GM03348 (cell line): ENCODE measurements at places on chromosomes 1 and 21.

- no peak for DNase-seq
These were observed 733 bp downstream of the TMEM35B start for GRCh38 chr1:34984435-34984792.

GRCh38 chr1:191714845-191715244 is 443.4 kb upstream of the RGS18 start:
- DNase-seq, result no peak

- DNase-seq, result no peak
These were observed 8.4 kb downstream of the MX2 start for GRCh38 chr21:41369920-41370839.

DNA sequence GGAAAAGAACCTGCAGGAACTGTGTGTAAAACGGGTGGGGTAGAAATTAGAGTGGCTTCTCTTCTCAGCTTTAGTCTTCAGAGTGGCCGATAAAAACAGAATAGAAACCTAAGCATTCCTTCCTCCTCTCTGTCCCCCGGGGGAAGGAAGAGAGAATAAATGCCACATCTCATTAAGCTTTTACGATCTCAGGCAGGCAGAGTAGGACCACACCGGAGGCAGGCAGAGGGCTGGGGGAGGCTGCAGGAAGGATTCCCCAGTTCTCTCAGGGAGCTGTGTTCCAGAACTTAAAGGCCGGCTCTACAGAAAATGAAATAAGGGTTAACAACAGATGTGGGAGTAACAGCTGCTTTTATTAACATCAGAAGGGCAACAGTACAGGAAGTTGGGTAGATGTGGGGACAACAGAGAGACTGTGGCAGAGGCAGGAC is 24.5 kb upstream of the MEF2D start:
- no peak for DNase-seq

- peak; percentile 95 for DNase-seq
These were observed 7.4 kb downstream of the SOX13 start for GRCh38 chr1:204080163-204080903.

GRCh38 chr1:231240531-231240882 is 505 bp upstream of the GNPAT start:
- peak; percentile 17 for DNase-seq

GRCh38 chr21:16418642-16419041 is 688.9 kb downstream of the USP25 start:
- DNase-seq, result no peak

DNA sequence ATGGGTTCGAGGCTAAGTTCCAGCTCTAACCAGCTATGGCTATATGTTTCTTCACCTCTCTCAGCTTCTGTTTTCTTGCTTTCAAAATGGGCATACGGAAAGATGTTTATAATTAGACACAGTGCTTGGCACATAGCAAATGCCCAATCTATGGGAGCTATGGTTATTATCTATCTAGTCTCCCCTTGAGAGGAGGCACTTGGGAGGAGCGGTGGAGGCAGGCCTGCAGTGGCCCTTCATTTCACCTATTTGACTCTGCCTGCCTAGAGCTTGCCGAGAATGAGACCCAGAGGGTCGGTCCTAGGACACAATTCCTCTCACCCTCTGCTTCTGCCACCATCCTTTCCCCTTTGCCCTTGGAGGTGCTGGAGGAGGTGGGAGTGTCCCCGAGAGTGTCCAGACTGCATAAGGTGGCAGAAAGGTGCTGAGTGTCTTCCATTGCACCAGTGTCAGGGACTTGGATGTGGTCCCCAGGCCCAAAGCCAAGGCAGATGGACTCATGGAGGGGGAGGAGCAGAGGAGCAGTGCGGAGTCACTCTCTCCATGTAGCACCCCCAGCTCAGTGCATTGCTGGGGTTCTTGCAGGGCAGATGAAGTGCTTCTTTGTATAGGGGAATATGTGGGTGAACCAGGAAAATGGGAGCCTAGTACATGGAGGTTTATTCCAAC is 9.0 kb downstream of the LGR6 start:
- no peak for DNase-seq

DNA sequence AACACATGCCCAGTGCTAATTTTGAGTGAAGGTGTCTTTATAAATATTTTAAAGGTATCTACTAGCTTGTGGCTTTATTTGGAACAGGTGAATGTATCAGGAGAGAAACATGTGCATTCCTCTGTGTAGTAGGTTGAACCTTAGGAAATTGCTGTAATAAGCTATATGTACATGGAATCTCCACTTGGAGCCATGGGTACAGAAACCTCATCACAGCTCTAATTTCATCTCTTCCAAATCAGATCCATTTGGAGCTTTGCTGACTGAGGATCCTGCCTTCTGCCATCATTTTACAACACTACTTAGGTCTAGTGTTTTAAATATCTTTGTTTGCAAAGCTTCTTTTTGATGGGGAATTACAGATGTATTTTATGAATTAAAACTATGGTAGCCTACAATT is 2.1 kb downstream of the KCNK2 start:
- no peak for DNase-seq

GRCh38 chr1:230702934-230703678 is 10.8 kb downstream of the AGT start:
- DNase-seq, result no peak

GRCh38 chr1:238562341-238562740 is 671.6 kb upstream of the ZP4 start:
- no peak for DNase-seq

DNA sequence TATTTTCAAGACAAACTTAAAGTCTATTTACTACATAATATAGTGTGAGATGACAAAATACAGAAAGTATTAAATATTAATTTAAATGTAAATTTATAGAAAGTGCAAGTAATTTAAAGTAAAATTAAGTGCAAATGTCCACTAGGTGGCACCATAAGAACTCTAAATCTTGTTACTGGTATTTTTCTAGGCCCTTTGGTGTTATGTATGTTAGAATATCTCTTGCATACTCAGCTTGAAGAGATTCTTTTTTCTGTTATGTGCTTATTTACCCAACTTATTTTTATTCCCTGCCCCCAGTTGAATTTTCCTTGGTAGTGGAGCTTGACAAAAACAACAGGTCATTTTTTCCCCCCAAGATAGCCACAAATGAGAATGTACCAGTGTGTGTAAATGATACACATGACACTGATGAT is 71.5 kb downstream of the RPS6KC1 start:
- peak; percentile 20 for DNase-seq

DNA sequence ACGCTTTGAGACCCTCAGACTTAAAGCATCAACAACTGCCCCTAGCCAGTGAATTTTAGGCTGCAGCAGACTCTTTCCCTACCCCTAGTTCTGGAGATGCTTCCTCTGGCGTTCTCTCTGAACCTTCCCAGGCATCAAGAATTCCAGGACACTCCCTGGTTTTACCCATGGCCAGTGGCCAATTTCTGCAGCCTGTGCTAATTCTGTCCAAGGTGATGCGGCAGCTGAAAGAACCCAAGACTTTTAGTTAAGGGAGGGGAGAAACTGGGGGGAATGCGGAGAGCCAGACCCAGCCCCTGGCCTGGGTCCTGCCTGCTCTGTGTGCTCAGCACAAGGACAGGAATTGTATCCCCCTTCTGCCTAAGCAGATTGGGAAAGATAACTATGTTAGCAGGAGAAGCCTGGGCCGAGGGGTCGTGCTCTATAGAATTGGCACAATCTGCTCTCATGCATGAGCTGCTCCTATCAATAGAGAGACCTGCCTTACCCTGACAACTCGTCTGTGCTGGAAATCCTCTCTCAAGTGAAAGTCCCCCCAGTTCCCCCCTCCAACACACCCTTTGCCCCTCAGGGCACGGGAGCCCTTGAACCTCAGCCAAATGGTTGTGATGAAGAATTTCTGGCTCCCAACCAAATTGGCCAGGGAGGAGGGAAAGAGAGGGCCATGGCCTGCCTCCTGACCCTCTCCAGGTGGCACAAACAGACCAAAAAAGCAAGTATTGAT is 5.4 kb upstream of the GJA8 start:
- DNase-seq, result no peak

DNA sequence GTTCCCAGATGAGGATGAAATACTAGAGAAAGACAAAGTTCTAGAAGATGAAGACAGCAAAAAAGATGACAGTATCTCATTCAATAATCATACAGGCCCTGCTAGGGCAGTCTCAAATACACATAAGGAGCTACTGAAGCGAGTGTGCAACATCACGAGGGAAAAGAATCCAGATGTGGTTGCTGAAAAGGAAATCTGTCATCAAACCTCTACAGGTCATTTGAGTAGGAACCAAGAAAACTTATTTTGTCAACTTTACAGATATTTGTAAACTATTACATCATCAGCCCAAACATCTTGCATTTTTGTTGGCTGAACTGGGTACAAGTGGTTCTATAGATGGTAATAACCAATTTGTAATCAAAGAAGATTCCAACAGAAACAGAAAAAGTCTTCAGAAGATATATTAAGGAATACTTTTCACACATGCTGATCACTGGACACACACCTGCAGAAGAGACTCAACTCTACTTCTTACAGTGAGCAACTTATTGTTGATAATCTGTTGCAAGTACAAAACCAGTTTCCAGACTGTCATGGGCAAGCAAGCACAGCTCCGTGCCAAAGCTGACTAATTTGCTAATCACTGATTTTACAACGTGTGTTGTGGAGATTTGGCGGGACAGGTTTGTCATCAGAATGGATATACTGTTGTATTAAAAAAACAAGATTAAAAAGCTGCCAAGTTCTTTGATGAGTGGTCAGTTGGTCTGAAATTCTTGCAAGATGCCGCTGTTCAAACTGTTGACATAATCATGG is 42.1 kb downstream of the TRIM33 start:
- no peak for DNase-seq

GRCh38 chr1:10738061-10739058 is 58.1 kb downstream of the CASZ1 start:
- DNase-seq, result no peak

GRCh38 chr1:26190373-26190987 is at the start of gene CATSPER4:
CATSPER4 (plus strand) TSS chr1:26190602; CDS start chr1:26190628, 26 bp downstream.
- no peak for DNase-seq

DNA sequence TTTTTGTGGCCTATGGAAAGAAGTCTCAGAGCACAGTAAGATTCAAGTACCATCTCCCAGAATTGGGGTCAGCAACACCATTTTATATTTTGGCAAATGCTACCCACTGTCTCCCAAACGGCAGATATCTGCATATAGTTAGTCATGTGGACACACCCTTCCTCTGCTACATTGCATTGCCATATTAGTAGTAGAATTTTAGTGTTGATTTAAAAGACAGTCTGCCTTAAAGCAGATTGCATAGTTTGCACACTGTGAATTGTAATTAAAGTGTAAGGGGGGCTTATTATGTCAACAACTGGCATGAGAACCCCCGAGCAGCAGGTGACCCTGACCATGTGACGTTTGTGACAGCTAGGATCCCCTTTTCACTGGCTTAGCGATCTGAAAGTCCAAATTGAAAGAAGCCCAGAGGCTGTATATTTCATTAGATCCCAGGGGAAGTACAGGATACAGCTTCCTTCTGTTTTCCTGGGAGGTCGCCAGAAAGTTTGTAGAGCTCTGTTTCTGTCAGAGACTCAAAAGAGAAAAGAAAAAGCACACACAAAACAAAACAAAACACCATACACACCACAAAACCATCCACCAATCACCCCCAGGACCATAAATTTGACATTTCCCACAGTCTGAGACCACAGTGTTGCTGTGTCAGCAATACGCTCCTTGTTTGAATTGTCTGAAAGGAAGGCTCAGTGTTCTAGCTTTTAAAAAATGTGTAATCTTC is 172.4 kb downstream of the NFIA start:
- DNase-seq, result peak; percentile 61

GRCh38 chr1:22920026-22920733 is 52.5 kb downstream of the LACTBL1 start:
- DNase-seq, result no peak

GRCh38 chr1:220368352-220369265 is 96.4 kb upstream of the RAB3GAP2 start:
- DNase-seq, result no peak
